ENCODE measurements at places on chromosomes 6 and 20.

DNA sequence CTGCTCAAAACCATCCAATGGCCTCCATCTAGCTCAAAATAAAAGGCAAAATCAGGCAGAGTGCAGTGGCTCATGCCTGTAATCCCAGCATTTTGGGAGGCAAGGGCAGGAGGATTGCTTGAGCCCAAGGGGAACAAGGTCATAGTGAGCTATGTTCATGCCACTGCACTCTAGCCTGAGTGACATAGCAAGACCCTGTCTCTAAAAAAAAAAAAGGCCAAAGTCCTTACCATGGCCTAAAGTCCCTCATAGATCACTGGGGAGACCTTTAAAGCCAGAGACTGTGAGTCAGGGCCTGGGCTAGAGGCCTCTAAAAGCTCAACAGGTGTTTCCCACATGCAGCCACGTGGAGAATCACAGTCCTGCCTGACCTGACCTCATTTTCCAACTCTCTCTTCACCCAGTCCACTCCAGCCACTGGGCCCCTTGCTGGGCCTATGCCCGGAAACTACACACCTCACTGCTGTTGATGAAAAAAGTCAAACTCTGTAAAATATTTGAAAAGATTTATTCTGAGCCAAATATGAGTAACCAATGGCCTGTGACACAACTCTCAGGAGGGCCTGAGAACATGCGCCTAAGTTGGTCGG, 28.2 kb upstream of the TAB2 start:
- DNase-seq = no peak

GRCh38 chr6:161631676-161632194, 357.9 kb upstream of the AGPAT4 start:
- DNase-seq = no peak

- no peak for DNase-seq
These were observed 176.9 kb downstream of the DTNBP1 start for GRCh38 chr6:15485936-15486335.

DNA sequence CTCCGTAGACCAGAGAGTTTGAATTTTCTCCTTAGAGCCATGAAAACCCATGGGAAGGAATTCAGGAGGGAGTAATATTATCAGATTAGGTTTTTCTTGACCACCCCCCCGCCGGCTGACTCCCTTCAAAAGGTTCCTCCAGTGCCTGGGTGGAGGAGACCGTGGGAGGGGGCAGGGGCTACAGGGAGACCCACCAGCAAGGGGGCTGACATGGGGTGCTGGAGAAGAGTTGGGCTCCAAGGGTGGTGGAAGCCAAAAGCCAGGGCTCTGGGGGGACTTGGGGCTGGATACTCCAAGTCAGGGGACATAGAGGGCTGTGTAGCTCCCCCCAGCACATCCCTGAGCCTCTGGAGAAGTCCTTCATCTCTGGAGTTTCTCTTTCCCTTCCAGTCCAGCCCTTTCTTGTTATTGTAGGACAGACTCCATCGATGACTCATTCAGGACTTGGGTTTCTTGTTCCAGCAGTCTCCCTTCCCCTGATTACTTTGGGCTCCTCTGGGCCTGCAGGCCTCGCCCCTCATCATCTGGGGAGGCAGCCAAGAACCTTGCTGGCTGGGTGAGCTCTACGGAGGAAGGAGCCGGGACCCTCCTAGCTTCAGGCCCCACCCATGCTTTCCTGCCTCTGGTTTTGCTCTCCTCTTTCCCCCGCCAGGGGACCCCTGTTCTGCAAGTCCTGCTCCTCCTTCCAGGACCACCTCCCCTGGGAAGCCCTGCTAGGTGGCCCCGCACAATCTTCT, 10.5 kb upstream of the KIAA1755 start:
- DNase-seq = no peak

GRCh38 chr6:57822896-57823358, 505.5 kb downstream of the PRIM2 start:
- DNase-seq = no peak

GRCh38 chr20:10629946-10630650, 43.7 kb downstream of the JAG1 start:
- no peak for DNase-seq

DNA sequence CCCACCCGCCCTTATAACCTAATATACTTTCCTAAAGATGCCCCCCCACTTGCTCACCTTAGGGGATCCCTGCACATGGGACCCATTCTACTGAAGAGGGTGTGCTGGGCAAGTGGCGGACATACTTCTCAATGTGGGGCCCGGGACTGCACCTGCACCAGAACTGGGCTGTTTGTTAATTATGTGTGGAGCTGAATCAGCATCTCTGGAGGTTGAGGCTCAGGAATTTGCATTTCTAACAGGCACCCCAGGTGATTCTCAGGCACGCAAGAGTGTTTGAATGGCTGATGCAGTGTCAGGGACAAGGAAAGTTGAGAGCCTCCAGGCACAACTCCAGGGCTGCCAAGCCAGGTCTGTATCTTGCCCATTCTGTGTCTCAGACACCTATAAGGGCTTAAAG, 8.9 kb upstream of the PTPRT start:
- no peak for DNase-seq

DNA sequence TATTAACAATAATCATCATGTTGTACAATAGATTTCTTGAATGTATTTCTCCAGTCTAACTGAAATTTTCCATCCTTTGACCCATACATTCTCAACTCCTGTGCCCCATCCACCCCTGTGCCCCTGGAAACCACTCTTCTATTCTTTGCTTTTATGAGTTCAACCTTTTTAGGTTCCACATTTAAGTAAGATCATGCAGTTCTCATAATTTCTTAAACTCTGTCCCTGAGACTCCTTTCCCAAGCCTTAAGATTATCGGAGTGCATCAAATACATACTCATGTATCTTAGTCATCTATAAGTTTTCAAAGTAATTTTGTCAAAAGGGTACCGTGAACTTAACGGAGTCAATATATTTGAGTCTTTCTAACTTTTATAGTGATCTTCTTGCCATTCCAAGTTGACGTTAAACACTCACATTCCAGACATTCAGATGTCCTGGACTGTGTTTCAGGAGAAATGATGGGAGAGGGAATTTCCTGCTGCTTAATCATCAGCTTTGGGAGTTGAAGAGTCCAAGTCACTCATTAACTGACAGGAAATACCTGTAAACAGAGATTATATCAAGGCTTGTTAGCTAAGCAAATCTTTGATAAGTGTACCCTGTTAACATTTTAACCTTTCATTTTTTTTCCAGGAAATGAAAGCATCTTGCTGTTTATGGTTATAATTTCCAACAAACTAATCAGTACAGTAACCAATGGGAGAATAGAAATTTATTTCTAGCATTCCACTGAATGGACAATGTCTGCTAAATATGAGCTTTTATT, 73.3 kb downstream of the ADGRG6 start:
- no peak for DNase-seq

GRCh38 chr20:19807946-19808330, 49.9 kb downstream of the RIN2 start:
- DNase-seq = no peak

DNA sequence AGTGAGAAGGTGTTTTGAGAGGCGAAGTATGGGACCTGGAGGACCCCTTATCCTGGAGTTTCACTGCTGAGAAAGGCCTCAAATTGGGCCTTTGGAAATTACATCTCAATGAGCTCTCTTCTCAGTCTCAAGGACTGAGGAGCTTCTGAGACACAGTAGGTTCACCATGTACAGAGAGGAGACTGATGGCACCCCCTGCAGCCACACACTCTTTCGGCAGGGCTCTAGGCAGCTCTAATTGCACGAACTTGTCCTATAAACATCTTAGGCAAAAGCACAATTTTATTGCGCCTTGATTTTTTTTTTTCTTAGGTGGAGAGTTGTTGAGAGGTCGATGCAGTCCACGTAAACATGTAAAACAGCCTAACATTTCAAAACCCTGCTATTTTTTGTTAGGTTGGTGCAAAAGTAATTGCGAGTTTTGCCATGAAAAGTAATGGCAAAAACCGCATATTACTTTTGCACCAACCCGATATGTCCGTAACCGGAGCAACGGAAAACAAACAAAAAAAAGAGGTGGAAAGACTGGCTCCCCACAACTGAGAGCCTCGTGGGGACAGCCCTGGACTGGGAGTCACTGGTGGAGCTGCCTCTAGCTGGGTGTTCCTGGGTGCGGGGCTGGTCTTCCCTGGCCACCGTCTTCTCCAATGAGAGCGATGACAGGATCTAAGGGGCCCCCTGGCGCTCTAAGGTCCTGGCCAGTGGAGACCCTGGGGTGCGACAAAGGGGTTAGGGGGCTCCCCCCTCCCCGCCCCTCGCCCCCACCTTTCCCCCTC, 84.0 kb upstream of the EYA2 start:
- DNase-seq = no peak

DNA sequence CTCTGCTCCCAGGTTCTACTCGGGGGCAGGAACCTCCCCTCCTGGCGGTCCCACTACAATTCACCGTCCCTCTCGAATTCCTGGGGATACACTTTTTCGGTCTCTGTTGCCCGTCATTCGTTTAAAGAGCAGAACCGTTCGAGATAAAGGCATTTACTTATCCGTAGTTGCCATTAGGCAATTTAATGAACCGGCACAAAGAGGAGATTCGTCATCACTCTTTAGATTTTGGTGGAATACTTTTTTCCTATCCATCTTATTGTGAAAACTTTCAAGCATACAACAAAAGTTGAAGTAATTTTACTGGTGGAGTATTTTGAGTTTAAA, 1.2 kb upstream of the CD24 start:
- no peak for DNase-seq

- no peak for DNase-seq
These were observed 664 bp upstream of the BAG6 start for GRCh38 chr6:31652925-31653724.

DNA sequence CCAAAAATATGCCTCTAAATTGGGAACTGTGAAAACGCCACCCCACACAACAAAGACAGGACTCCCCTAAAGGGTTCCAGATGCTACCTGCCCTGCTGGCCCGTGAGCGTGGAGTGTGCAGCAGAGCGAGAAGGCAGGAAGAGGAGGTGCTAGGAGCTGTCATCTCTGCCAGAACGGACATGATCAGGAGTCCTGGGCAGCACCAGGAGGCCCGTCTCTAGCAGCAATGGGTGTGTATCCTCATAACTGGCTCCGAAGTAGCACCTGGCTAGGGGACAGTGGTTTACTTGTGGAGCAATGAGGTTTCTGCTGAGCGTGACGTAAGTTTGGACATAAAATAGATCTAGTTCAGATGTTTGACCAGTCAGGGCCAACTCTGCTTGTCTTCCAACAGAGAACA, 226.0 kb downstream of the CDH4 start:
- no peak for DNase-seq

DNA sequence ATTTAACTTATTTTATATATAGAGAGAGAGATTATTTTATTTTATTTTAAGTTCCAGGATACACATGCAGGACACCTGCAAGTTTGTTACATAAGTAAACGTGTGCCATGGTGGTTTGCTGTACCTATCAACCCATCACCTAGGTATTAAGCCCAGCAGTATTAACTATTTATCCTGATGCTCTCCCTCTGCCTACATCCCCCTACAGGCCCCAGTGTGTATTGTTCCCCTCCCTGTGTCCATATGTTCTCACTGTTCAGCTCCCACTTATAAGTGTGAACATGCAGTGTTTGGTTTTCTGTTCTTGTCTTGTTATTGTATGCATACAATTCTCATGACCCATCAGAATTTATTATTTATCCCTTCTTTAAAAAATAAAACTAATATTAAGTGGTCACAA, 34.6 kb downstream of the FKBP1C start:
- DNase-seq = no peak

DNA sequence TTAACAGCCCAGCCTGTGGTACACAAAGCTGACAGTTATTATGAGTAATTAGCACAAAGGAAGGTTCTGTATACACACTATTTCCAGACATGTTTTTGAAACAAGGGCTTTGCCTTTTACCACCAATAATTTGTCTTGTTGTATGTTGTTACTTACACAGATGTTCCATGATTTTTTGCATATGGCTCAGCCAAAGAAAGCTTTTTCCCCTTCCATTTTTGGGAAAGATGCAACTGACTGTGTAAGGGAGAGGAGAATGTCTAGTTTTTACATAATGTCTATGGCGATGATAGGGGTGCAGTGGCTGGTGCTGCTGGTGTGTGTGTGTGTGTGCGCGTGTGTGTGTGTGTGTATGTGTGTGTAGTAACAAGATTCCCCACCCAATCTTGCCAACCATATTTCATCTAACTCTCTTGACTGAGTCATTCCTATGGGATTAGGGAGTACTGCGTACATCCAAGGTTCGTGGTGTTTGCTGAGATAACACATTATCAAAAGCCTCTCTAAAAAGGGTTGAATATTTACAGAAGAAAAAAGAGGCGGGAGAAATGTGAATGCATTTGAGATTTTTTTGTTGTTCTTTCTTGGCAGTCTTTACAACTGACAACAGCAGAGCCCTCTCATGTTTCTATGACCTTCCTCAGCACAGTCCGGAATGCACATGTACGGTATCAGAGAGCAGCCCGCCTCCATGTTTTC, 192.2 kb downstream of the GMPR start:
- DNase-seq = no peak

- no peak for DNase-seq
These were observed 294.9 kb downstream of the UTRN start for GRCh38 chr6:144580039-144580438.

- DNase-seq = no peak
These were observed 17.3 kb downstream of the FARS2 start for GRCh38 chr6:5278565-5279120.

- no peak for DNase-seq
These were observed 1369.1 kb downstream of the EPHA7 start for GRCh38 chr6:92050216-92050615.

- no peak for DNase-seq
These were observed 201.7 kb downstream of the CLIC5 start for GRCh38 chr6:45813943-45814342.

DNA sequence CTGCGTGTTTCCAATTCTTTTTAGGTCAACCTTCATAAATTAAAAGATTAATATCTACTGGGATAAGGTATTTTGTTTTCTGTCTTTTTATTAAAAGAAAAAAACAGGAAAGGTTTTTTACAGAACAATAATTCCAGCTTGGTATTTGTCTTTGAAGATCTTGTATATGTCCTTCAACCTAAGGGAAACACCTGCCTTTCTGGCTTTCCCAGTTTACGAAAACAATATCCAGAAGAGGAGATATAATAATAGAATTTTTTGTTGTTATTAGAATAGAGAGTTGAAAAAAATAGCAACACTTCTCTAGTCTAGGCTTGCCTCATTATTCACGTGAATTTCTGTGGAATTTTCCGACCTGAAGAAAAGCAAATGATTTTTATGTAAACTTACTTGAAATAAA, 37.9 kb upstream of the CCN2 start:
- DNase-seq = no peak

- peak; percentile 84 for DNase-seq
These were observed 55.1 kb downstream of the IRF4 start for GRCh38 chr6:446418-447366.

All from activated CD4-positive, alpha-beta T cell treated with anti-CD3 and anti-CD28 coated beads, Interleukin-2, amount 50 U/mL, for 1 hour (primary cell).